Activated CD8-positive, alpha-beta memory T cell treated with anti-CD3 and anti-CD28 coated beads, Interleukin-2, amount 10 ng/mL, durations not matched to agents 7 days and 5 days (primary cell): ENCODE measurements at places on chromosomes 7 and 10. TPM values are rescaled to one million over a fixed set of nuclear protein-coding genes. Genes with fewer than 3 reads are reported as not detected.
A peak's percentile ranks its signal among the peaks of the same experiment; 100 is the strongest.

DNA sequence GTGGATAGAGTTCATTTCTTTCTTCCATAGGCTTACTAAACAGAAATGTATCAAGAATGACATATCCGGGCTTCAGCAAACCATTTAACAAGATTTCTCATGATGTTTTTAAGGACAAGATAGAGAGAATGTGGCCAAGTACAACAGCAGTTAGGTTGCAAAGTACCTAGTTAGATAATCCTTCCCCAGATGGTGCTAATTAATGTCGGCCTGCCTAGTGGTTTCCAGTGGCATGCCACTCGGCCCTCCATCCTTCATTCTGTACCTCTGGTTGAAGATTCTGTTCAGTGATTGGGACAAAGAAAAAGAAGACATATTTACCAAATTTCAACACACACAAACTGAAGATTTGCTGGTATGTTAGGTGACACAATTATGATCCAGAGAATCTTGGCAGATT, 212.1 kb downstream of the MACC1 start:
- no peaks in the 10 kb centered on the region for H3K36me3 ChIP-seq
- H3K27ac ChIP-seq: no peak overlapping the region
- no peak overlapping the region for H3K4me3 ChIP-seq

DNA sequence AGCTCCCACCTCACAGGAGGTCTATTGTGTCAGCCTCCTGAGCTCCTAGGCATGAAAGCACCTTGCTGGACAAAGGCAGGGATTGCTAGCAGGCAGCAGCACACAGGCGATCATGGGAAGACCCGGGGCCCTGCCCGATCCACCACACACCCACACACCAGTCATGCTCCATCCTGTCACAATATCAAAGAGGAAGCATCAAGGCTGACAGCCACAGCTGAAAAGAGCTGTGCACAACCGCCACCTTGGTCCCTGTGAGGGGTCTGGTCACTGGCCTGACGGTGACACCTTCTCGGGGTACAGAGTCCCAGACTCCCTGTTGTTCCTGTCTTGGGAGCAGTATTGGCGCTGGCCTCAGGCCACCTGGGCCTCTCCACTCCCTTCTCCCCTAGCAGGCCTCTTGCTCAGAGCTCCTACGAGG, 89.7 kb upstream of the RET start:
- H3K4me1 ChIP-seq: peaks cover 5% of the 10 kb centered on the region
- no peak overlapping the region for H3K4me3 ChIP-seq
- no peaks in the 10 kb centered on the region for H3K27me3 ChIP-seq
- peak; percentile 27 for DNase-seq
- H3K36me3 ChIP-seq: no peaks in the 10 kb centered on the region

DNA sequence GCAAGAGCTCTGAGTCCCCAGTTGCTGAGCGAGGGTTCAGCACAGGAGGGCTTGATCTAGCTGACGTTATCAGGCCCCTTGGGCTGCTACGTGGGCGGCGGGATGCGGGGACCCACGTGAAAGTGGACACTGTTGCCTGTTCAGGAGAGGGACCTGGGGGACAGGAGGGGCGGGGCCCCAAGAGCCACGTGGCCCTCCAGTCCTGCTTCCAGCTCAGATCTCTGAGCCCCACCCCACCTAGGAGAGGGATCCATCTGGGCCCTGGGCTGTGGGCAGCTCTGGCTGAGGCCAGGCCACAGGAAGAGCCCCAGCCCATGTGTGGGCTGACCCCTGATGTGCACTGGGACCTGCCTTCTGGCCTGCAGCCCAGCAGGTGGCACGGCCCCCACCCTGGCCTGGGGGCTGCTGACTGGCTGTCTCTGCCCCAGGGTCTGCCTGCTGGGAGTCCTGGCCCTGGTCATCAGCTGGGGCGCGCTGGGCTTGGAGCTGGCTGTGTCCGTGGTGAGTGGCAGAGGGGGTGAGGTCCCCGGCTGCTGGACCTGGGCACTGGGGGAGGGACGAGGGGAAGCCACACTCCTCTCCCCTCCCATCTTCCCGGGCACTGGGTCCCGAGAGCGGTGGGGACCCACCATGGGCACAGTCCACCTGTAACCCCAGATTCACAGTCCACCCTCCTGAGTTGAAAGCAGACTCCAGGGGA, 17.5 kb downstream of the TTYH3 start:
- no peaks in the 10 kb centered on the region for H3K27me3 ChIP-seq
- no peak overlapping the region for H3K4me3 ChIP-seq
- no peak for DNase-seq
- H3K27ac ChIP-seq: no peak overlapping the region
- H3K36me3 ChIP-seq: no peaks in the 10 kb centered on the region

DNA sequence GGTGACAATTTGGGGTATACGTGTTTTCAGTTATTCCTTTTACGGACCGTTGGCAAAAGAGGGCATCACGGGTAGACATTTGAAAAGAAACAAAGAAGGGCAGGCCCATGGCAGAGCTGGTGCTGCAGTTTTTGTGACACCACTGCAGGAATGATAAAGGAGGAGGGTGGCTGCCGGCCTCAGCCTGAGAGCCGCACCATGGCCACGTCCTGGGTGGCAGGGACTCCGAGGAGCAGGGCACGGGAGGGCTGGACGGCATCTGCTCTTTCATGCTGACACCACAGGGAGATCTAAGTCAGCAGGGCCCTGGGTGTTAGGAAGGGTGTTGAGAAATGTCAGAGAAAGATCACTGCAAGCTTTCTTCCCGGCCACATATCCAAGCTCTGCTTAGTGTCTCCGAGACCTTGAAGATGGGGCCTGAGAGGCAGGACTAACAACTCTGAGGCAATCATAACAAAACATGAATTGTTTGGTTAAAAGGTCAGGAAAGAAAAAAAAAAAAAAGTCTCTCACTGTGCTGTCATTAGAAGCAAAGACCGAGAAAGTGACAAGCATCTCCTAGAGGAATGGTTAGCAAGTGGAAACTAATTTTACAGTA, 36.6 kb downstream of the INSYN2A start:
- no peak overlapping the region for H3K27ac ChIP-seq
- H3K36me3 ChIP-seq: no peaks in the 10 kb centered on the region
- no peaks in the 10 kb centered on the region for H3K4me1 ChIP-seq
- H3K27me3 ChIP-seq: no peaks in the 10 kb centered on the region

DNA sequence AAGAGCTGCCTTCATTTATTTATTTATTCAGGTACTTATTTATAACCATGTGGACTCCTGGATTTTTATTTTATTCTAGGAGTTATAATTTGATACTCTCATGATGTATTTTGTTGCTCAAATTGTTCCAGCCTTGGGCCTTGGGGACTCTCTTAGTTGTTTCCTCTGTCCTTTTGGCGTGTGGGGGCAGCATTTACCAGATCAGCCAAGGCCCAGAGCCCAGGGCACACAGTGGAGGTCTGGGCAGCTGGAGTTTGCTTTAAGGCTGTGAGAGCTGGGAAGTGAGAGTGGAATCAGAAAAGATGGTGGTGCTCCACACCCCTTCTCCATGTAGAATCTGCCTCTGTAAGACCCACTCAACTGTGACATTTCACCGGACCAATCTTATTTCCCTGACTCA, 398.9 kb downstream of the RPS24 start:
- H3K27ac ChIP-seq: no peak overlapping the region
- no peak for DNase-seq
- peaks cover 47% of the 10 kb centered on the region for H3K27me3 ChIP-seq
- H3K4me3 ChIP-seq: no peak overlapping the region
- H3K36me3 ChIP-seq: no peaks in the 10 kb centered on the region

DNA sequence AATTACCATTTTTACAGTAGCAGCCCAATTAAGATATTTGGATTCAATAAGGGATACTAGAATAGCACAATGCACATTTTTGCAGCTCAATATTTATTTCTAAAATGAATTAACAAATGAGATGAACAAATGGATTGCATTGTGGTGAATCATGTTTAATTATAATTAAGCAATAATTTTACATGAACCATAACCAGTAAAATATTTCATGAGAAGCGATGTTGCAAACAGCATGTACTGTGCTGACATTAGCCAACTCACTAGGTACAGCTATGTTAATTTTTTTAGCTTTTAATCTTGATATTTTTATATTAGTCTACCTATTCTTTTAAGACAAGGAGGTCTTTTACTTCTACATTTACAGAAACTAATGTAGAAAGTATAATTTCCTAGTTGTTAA, 399.1 kb upstream of the AKR1E2 start:
- no peak for DNase-seq
- no peak overlapping the region for H3K27ac ChIP-seq
- peaks cover 2% of the 10 kb centered on the region for H3K27me3 ChIP-seq
- no peaks in the 10 kb centered on the region for H3K4me1 ChIP-seq
- no peak overlapping the region for H3K4me3 ChIP-seq

- DNase-seq: no peak
- no peaks in the 10 kb centered on the region for H3K36me3 ChIP-seq
- H3K4me1 ChIP-seq: no peaks in the 10 kb centered on the region
- peaks cover 13% of the 10 kb centered on the region for H3K27me3 ChIP-seq
- H3K27ac ChIP-seq: no peak overlapping the region
Observed at GRCh38 chr10:91576096-91576545, 56.8 kb downstream of the PPP1R3C start.

- no peak for DNase-seq
- no peaks in the 10 kb centered on the region for H3K27me3 ChIP-seq
- H3K4me3 ChIP-seq: peak overlapping the region; percentile 31
Observed at GRCh38 chr10:62121187-62121530, 147.5 kb downstream of the RTKN2 start.

DNA sequence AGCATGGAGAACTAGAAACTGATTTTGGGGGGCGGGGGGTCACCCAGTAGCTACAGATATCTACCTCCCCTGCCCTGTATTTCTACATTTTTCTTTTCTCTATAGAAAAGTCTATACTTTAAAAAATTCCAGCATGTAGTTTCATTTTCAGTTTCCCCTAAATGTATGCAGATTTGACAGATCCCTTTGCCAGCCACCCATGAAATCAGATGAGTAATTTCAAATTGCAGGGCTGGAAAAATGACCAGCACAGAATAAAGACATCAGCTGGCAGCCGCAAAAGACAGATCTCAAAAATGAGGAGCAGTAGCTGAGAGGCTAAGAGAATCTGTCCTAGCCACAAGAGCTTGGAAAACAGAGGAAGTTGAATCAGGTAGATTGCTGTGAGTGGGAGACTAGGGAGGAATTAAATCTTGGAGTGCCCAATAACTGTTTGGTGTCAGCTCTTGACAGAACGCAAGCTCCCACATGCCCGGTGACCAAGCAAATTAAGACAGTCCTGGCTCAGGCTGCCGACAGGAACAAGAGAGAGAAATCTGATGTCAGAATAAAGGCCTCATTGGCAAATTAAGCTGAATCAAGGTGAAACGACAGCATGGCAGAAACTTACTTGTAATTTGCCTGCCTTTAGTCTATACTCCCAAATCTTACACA, 24.5 kb downstream of the ADRB1 start:
- peaks cover 27% of the 10 kb centered on the region for H3K4me1 ChIP-seq
- peaks cover 18% of the 10 kb centered on the region for H3K27me3 ChIP-seq
- no peaks in the 10 kb centered on the region for H3K36me3 ChIP-seq
- H3K4me3 ChIP-seq: no peak overlapping the region

- DNase-seq: no peak
- peak overlapping the region; percentile 8 for H3K4me3 ChIP-seq
- peaks cover 45% of the 10 kb centered on the region for H3K4me1 ChIP-seq
- H3K27ac ChIP-seq: peak overlapping the region; percentile 85
- H3K27me3 ChIP-seq: peaks cover 2% of the 10 kb centered on the region
- peaks cover 10% of the 10 kb centered on the region for H3K36me3 ChIP-seq
Observed at GRCh38 chr7:134636008-134636449, 10.6 kb upstream of the BPGM start.

- DNase-seq: no peak
- H3K36me3 ChIP-seq: peaks cover 27% of the 10 kb centered on the region
- H3K4me3 ChIP-seq: no peak overlapping the region
Observed at GRCh38 chr10:96075977-96076376, 32.6 kb downstream of the CCNJ start.

- H3K36me3 ChIP-seq: no peaks in the 10 kb centered on the region
- no peak overlapping the region for H3K4me3 ChIP-seq
- no peak overlapping the region for H3K27ac ChIP-seq
- H3K4me1 ChIP-seq: no peaks in the 10 kb centered on the region
Observed at GRCh38 chr10:10828623-10829022, 189.0 kb upstream of the CELF2 start.

- H3K27ac ChIP-seq: no peak overlapping the region
- no peaks in the 10 kb centered on the region for H3K27me3 ChIP-seq
- DNase-seq: no peak
- no peak overlapping the region for H3K4me3 ChIP-seq
- no peaks in the 10 kb centered on the region for H3K4me1 ChIP-seq
Observed at GRCh38 chr7:126958367-126958766, 294.4 kb downstream of the GRM8 start.

DNA sequence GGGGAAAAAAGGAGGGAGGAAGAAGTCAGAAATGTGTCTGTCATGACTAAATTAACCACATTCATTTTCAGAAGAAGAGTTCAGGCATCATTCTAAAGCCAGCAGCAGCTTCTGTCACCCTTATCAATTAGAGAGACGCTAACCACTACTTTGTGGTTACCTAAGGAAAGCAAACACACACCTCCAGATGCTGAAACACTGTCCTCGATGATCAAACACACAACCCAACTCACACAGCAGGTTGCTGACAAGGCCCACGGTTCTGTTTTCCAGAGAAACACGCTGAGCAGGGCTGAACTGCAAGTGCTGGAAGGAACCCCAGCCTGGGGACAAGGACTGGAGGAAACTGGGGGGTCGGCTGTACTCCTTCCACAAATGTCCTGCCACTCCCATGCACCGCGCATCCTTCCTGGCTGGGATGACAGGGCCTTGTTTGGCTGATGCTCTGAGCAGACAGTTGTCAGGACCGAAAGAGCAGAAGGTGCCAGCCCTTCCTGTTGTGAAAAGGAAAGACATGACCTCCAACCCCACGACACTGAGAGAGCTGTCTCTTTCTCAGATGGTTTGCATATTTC, 36.6 kb downstream of the PRKCQ start:
- DNase-seq: peak; percentile 80
- peak overlapping the region; percentile 99 for H3K27ac ChIP-seq
- peaks cover 44% of the 10 kb centered on the region for H3K36me3 ChIP-seq
- H3K4me1 ChIP-seq: peaks cover 67% of the 10 kb centered on the region

GRCh38 chr7:143485500-143485899, 7.8 kb downstream of the TAS2R41 start:
- DNase-seq: no peak
- H3K4me1 ChIP-seq: no peaks in the 10 kb centered on the region
- no peak overlapping the region for H3K4me3 ChIP-seq
- H3K36me3 ChIP-seq: no peaks in the 10 kb centered on the region
- no peak overlapping the region for H3K27ac ChIP-seq
- no peaks in the 10 kb centered on the region for H3K27me3 ChIP-seq

- no peak overlapping the region for H3K4me3 ChIP-seq
- peaks cover 5% of the 10 kb centered on the region for H3K4me1 ChIP-seq
- H3K27ac ChIP-seq: no peak overlapping the region
- H3K36me3 ChIP-seq: no peaks in the 10 kb centered on the region
Observed at GRCh38 chr10:29321656-29322055, 32.8 kb downstream of the LYZL1 start.

DNA sequence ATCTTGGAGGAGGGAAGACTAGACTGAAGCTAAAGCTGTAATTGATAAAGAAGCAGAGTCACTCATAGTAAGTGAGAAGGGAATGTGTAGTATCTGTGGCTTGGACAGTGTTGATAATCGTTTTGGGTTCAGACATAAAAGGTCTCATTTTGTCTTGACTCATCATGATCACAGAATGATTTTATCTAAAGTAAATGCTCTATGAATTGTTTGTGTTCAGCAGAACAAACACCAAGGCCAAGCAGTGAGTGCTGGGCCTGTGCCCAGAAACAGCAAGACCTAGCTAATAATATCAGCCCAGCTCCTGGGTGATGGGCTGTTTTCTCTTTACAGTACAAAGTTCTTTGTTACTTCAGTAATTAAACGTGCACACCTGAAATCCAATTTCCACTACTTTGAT, 26.7 kb upstream of the CD36 start:
- no peak overlapping the region for H3K4me3 ChIP-seq
- no peak for DNase-seq
- H3K36me3 ChIP-seq: no peaks in the 10 kb centered on the region
- H3K4me1 ChIP-seq: no peaks in the 10 kb centered on the region
- H3K27ac ChIP-seq: no peak overlapping the region

The POLR2J2 gene
- 15.4 TPM for total RNA-seq

The PPP1R3C gene
- not detected for total RNA-seq
